ENCODE measurements at places on chromosomes 5 and 9.
A peak's percentile ranks its signal among the peaks of the same experiment; 100 is the strongest.

- peak; percentile 37 for DNase-seq
Observed at GRCh38 chr5:155651-156410, 35.5 kb upstream of the LRRC14B start.

DNA sequence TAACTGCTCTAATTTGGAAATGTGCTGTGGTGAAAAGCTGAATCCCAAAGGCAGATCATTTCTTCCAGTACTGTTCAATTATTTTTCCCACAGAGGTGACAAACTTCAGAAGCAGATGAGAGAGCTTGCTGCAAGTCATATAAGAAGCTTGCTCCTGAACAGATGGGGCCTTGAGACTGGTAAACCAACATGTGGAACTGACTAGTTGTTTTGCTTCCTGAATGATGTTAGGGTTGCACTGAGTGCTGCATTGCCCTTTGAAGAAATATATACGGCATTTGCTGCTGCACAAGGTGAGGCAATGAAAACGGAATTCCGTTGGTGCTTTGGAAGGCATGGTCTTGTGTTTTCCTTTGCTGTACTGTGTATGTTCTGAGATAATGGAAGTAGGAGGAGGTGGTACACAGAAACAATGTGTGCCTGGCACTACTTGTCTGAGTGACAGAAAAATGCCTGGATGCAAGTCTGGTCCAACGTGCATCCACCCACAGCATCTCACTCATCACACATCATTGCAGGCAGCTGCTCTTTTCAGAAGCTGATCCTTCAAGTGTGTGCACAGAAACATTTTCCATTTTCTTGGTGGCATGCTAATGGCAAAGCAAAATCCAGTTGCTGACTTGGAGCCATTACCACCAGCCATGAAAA, 76.9 kb downstream of the ANKH start:
- no peak for DNase-seq

DNA sequence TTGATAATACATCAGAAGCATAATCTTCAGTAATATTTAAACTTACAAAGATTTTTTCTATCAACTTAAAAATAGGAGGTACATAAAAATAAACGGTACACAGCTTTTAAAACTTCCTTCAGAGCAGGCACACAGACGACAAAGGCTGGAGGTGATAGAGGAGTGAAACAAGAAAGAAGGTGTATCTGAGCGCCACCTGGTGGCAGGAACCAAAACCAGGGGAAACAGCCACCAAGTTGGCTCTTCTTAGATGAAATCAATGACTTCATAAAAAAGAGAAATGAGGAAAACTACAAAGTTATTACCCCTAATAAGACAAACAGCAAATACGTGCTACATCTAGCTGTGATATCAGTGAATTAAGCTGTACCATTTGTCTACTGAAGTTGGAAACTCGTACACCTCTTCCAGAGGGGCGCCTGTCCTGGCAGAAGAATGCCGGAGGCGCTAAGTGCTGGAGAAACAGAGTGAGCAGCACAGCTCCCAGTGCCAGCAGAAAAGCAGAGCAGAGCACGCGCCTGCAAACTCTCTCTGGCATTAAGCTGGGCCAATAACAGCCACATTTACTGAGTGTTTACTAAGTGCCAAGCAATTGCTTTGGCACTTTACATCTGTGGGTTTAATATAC, 85.9 kb downstream of the SETX start:
- peak; percentile 83 for DNase-seq

- no peak for DNase-seq
Observed at GRCh38 chr5:119395080-119395836, 39.4 kb downstream of the TNFAIP8 start.

Data from nephron progenitor cell (in vitro differentiated cells).